Esophagus muscularis mucosa (tissue), 4 donors: ENCODE measurements at places on chromosomes 6 and 20. TPM values are rescaled to one million over a fixed set of nuclear protein-coding genes. Genes with fewer than 3 reads are reported as not detected.

Gene POLR3F
- 12.5 TPM for total RNA-seq

Gene PDYN
- total RNA-seq, result not detected

Gene FRK
- total RNA-seq, result 0.17 TPM

Gene TMC2
- not detected for total RNA-seq

Gene MAN1A1
- 79.4 TPM for total RNA-seq

Gene CST4
- not detected for total RNA-seq

Gene LGSN
- not detected for total RNA-seq

Gene CST2
- total RNA-seq, result not detected

Gene LY6G6D
- not detected for total RNA-seq

Gene HDGFL1
- total RNA-seq, result not detected

Gene KIF25
- not detected for total RNA-seq

Gene ID4
- total RNA-seq, result 158 TPM

Gene SLC35D3
- total RNA-seq, result 0.11 TPM

Gene ARMH2
- total RNA-seq, result not detected

Gene GPR6
- not detected for total RNA-seq

Gene TEAD3
- total RNA-seq, result 74.8 TPM

Gene ENPP1
- 7.9 TPM for total RNA-seq

Gene PRDM13
- total RNA-seq, result not detected

Gene TDRD6
- total RNA-seq, result 1.3 TPM
